ENCODE measurements at places on chromosomes 6 and 20. TPM values are rescaled to one million over a fixed set of nuclear protein-coding genes. Genes with fewer than 3 reads are reported as not detected.

USP49 gene
- total RNA-seq: 18.5 TPM

ZNF76 gene
- total RNA-seq: 21.1 TPM

SNAI1 gene
- total RNA-seq: 0.27 TPM

GDAP1L1 gene
- 55.4 TPM for total RNA-seq

SEMG1 gene
- not detected for total RNA-seq

ARFGEF2 gene
- total RNA-seq: 27.9 TPM

TCP11 gene
- not detected for total RNA-seq

PLEKHG1 gene
- total RNA-seq: 45.2 TPM

CST1 gene
- total RNA-seq: not detected

GPLD1 gene
- 20.4 TPM for total RNA-seq

CGAS gene
- total RNA-seq: 3.9 TPM

GNMT gene
- total RNA-seq: 0.36 TPM

MAS1 gene
- total RNA-seq: 0.09 TPM
